ENCODE measurements at places on chromosomes 7 and 10.

DNA sequence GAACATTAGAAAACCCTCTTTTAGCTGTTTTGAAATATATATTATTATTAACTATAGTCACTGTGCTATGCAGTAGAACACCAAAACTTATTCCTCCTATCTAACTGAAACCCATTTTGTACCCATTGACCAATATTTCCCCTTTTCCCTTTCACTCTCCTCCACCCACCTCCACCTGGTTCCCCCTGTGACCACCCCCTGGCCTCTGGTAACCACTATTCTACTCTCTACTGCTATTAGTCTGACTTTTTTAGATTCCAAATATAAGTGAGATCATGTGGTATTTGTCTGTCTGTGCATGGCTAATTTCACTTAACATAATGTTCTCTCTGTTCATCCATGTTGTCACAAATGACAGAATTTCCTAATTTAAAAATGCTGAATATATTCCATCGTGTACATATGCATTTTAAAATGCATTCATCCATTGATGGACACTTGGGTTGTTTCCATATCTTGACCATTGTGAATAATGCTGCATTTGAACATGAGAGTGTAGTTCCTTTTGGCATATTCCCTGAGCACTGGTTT lies 18.7 kb downstream of the TBC1D12 start:
- DNase-seq: no peak

GRCh38 chr10:24207781-24208611 lies 942 bp upstream of the KIAA1217 start:
- no peak for DNase-seq

DNA sequence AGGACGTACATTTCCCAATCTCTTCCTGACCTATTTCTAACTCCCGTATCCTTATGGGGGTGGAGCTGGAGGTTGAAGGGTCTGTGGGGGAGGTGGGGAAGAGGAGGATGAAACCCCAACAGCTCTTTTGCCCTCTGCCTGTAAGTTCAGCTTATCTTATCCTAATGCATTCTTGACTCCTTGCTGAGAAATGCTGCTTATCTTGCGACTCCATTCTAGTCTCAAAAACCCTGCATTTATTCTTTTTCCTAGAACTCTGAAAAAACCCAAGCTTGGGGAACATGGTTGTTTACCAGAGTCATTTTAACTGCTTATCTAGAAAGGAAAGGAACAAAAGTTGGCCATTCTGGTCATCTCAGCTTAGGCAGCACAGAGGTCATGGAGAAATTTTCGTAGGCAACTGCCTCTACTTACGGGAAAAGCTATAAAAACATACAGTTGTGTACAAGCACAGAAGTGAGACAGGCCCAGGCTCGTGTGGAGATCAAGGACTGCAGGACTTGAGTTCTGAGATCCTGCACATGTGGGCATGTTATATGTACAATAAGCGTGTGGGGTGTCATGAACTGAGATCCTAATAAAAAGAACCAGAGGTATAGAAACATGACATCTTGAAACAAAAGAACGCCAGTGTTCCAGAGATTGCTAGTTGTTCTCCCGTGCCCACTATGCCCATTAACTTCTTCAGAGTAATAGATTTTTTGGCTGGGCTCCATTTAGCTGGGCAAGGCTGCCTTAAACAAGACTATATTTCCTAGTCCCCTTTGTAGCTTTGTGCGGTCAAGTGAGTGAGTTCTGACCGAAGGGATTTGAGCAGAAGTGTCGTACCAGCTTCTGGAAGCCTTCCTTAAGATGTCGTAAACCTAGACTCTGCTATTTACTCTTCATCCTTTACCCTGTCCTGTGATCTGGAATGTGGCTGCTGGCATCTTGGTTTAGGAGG lies 9.6 kb downstream of the INMT start:
- no peak for DNase-seq

DNA sequence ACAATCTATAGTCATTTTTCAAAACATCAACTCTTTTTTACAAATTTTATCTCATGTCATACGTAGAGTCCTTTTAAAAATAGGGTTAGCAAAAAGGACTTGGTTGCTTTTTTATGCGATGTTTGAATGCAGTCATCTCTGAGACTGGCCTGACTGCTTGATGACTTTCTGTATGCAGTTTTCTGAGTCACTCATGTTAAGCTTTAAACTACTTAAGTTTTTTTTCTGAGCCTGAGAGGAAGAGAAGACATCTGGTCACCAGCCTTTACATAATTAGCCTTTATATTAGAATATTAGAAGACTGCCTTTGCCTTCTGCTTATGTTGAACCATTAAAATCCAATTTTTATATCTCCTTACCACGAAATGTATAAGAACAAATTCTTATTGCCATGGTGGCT lies 834.4 kb upstream of the MBL2 start:
- DNase-seq: no peak

GRCh38 chr7:129779602-129780256 lies 168.2 kb downstream of the NRF1 start:
- no peak for DNase-seq

DNA sequence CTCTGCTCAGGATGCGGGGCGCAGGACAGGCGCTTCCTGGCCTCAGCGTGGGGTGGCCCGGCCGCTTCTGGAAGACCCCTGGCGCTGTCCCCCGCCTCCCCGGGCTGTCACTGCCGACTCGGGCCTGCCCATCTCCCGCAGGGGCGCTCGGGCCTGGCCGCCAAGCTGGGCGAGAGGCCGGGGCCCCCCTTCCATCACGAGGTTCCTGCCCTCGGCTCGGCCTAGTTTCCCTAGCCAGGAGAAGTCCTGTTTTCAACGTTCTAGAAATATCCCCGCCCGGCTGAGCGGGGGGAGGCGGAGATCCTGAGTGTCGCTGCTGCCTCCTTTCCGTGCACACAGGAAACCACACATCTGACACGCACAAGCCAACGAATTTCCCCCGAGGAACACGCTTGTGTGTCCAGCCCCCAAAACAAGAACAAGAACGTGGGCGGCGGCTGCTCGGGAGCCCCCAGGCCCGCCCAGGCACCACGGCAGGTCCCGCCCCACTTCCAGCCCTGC lies 33.7 kb downstream of the AP5Z1 start:
- no peak for DNase-seq

DNA sequence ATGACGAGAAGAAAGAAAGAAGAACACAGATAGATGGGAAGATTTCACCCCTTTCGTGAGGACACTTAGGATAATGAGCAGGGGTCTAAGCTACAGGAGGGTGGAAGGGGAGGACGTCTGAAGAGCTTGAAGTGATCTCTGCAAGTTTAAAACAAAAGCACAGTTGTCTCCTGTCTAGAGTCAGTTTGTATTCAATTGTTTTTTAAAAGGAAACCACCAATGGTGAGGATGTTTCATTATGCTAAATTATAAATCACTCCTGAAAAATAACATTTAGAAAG lies 85.9 kb downstream of the ADAM12 start:
- no peak for DNase-seq

DNA sequence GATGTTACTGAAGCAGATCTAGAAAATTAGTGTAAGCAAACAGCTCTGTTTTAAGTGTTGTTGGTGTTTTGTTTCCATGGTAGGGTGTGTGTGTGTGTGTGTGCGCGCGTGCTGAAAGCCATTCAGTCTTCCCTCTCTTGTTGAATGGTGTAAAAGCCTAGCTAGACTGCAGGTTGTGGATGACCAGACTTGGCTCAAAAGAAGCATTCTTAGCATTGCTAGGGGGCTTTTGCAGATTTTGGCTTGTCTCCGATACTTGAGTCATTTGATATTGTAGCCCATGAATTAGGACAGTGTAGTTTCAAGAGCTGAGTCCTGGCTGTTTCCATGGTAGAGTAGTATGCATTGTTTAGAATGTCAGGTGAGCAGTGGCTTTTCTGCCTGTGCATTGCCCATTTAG lies 99.1 kb downstream of the SND1 start:
- DNase-seq: no peak

- DNase-seq: no peak
These were observed at the start of gene TSPAN13 for GRCh38 chr7:16753102-16753931. Gene TSPAN13 (plus strand): TSS chr7:16753755. CDS start chr7:16753968, 213 bp downstream.

GRCh38 chr10:35723059-35723458 lies 81.0 kb upstream of the FZD8 start:
- no peak for DNase-seq

DNA sequence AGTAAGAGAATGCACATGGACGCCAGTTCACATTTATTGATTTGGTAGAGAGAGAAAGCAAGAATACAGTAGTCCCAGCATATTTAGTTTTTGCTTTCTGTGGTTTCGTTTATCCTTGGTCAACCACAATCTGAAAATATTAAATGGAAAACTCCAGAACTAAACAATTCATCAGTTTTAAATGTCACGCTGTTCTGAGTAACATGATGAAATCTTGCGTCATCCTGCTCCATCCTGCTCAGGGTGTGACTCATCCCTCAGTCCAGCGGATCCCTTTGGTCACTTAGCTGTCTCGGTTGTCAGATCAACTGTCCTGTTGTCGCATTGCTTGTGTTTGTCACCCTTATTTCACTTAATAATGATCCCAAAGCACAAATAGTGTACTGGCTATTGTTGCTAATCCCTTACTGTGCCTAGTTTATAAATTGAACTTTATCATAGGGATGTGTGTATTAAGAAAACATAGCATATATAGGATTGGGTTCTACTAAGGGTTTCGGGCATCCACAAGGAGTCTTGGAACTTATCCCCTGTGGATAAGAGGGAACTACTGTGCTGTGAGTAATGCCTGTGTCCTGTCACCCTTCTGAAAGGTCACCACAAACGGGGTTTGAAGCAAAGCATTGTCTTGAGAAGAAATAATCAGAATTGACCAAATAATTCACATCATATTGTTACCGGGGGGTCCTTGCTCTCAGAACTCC lies 73.6 kb downstream of the OTUD1 start:
- no peak for DNase-seq

- no peak for DNase-seq
These were observed 11.7 kb downstream of the CNPY1 start for GRCh38 chr7:155534691-155535090.

DNA sequence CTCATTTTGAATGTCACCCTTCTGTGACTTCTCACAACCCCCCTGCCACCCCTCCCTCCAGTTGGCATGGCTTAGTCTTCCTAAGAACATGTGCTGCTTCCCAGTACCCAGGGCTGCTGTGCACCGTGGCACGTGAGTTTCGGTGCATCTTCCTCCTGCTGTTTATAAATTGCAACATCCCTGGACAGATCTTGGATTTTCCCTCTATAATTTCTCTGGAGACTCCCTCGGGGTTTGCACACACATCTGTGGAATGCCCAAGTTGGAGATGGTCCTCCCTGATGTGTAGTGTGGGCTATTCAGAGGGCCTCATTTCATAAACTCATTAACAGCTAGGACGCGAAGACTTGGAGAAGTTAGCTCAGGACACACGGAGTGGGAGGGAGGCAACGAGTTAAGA lies 52.9 kb downstream of the IKZF1 start:
- no peak for DNase-seq

DNA sequence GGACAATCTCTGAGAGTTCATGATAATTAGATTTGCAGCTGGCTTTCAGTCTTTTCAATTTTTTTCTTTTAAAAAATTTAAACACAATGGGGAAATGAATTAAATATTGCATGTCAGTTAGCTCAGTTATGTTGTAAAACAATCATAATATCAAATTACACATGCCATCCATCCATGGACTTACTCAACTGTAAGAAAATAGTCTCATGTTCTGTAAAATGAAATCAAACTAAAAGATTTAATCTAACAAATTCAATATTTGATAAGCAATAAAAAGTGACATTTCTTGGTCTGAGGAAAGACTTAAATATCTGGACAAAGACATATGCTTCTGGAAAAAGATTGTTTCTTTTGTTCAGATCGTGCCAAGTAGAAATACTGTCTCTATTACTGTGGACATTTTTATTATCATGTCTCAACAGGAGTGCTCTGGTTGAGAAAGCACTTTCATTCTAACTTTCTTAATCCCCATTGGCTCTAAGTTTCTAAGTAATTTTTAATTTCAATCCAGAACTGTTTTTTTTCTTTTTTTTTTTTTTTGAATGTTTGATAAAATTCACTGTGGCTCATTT lies 179.2 kb upstream of the FAM3C start:
- DNase-seq: no peak

GRCh38 chr10:114604357-114605130 lies 53.5 kb downstream of the ABLIM1 start:
- no peak for DNase-seq

DNA sequence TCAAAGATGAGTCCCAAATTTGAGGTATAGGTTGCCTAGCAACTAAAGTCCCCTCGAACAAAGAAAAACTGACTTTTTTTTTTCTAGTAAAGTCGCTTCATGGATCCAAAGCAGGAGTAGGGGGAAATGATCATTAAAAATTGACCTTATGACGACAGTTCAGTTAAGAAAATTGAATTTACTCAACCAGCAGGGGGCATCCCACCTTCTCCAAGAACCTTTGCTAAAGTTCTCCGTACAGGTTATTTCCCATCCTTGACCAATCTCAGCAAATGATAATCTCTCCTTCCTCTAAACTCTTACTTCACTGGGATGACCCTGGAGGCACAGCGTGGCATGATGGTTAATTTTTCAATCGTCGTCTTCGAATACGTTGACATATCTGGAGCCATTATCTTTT lies 228.3 kb downstream of the CALN1 start:
- no peak for DNase-seq

- no peak for DNase-seq
These were observed 133.1 kb downstream of the WDR11 start for GRCh38 chr10:120984221-120984620.

- DNase-seq: no peak
These were observed 18.8 kb upstream of the CLDN12 start for GRCh38 chr7:90384433-90384832.
